ENCODE measurements at places on chromosomes 2 and 18.
A peak's percentile ranks its signal among the peaks of the same experiment; 100 is the strongest.

GRCh38 chr18:61797696-61798590 lies 94.9 kb downstream of the RNF152 start:
- no peak for DNase-seq

DNA sequence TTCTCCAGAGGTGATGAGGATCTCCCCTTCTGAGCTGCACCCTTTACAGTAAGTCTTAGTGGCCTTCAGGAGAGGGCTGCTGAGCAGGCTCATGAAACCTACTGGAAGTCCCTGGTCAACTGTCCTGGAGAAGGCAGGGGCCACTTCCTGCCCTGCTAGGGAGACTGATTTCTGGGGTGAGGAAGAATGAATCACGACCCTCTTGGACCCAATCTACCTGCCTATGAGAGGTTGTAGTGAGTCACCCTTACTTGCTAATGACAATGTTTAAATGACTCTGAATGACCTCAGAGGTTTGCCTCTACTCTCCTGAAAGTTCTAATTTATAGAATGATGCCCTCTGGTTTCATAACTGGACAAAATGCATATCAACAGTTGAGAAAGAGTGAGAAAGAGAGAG lies 79.4 kb upstream of the FAM136A start:
- DNase-seq, result no peak

GRCh38 chr2:219638217-219638947 lies 11.0 kb downstream of the SLC4A3 start:
- DNase-seq, result no peak

DNA sequence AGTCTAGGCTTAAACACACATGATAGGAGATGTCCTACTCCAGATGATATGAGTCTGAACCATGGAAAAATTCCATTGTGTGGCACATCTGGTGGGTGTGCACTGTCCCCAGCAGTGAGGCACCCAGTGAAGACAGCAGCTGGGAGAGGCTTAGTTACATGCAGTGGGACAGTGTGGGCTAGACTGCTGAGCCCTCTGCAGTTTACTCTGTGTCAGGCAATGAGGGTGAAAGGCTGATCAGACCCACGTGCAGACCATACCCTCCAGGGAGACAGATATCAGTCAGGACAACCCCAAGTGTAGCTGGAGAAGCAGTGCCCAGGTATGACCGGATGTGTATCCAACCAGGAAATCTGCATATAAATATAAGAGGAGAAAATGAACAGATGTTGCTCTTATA lies 13.4 kb downstream of the IL37 start:
- no peak for DNase-seq

GRCh38 chr18:10713409-10713808 lies 187.6 kb downstream of the NAPG start:
- no peak for DNase-seq

DNA sequence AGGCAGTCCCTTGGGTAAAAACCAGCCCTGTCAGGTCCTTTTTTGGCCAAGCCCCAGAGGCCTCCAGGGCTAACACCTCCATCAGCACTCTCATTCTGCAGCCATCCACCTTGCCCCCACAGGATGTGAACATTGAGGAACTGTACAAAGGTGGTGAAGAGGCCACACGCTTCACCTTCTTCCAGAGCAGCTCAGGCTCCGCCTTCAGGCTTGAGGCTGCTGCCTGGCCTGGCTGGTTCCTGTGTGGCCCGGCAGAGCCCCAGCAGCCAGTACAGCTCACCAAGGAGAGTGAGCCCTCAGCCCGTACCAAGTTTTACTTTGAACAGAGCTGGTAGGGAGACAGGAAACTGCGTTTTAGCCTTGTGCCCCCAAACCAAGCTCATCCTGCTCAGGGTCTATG lies 7.3 kb downstream of the IL1F10 start:
- DNase-seq, result peak; percentile 14

- no peak for DNase-seq
These were observed 39.3 kb downstream of the IL1RL2 start for GRCh38 chr2:102226171-102226570.

- no peak for DNase-seq
These were observed 14.9 kb downstream of the TYW5 start for GRCh38 chr2:199940373-199940772.

- peak; percentile 25 for DNase-seq
These were observed 864 bp downstream of the KLHL29 start for GRCh38 chr2:23385748-23386338.

GRCh38 chr2:241617431-241618154 lies 19.4 kb downstream of the THAP4 start:
- DNase-seq, result peak; percentile 51

DNA sequence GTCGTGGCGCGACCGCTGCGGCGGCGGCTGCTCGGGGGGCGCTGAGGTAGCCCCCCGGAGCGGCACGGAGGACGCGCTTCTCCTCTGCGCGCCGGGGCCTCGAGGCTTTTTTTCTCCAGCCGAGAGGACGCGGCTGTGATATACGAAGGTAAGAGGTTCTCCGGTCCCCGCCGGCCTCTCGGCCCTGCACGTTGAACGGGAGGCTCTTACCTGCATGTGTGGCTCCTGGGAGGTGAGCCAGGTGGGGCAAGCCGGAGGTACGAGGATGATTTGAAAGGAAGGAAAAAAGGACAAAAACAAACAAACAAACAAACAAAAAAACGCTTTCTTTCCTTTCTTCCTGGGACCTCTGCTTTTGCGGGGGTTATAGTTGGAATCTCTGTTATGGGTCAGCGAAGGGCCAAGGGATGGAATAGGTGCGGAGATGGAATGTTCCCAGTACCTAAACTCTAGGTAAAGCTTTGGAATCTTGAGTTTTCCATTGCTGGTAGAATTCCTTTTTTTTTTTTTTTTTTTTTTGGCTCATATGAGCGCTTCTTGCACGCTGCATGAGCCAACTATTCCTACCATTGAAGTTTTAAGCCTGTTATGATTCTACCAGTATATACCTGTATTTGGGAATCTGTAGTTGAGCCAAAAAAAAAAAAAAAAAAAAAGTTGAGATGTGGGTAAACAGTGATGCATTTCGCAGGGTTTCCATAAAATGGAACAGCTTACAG lies 674 bp downstream of the PTPN4 start:
- DNase-seq, result no peak

GRCh38 chr2:9805435-9806297 lies 37.6 kb upstream of the TAF1B start:
- DNase-seq, result no peak

GRCh38 chr18:76468345-76469304 lies 26.4 kb downstream of the ZNF516 start:
- no peak for DNase-seq

DNA sequence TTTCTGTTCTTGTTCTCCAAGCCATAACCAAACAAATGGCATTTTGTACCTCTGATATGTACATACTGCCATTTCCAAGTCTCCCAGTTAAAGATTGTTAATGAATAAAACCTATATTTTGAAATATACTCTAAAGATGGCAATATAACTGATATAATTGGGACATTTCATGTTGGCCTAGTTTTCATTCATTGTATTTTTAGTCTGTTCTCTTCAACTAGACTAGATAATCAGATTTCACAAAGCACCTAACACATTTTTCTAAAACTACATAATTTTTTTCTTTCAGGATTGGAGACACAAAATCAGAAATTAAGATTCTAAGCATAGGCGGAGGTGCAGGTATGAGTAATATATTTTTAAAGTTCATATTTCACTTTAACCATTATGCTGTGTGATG lies 5.6 kb downstream of the HNMT start:
- DNase-seq, result no peak

- no peak for DNase-seq
These were observed 141.4 kb downstream of the SPP2 start for GRCh38 chr2:234191819-234192407.

DNA sequence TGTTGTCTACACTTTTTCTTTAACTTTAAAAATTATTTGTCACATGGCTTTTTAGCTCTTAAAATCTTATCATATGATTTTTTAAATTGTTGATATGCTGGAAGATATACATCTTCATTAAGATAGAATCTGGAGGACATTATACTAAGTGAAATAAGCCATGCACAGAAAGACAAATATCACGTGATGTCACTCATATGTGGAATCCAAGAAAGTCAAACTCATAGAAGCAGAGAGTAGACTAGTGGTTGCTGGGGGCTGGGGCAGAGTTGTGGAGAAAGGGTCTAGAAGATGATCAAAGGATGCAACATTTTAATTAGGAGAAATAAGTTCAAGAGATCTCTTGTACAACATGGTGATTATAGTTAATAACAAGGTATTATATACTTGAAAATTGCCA lies 280.9 kb downstream of the GULP1 start:
- no peak for DNase-seq

- DNase-seq, result no peak
These were observed 83.1 kb downstream of the EDAR start for GRCh38 chr2:108905906-108906305.

GRCh38 chr2:30776831-30777635 lies 30.2 kb downstream of the CAPN13 start:
- DNase-seq, result no peak

GRCh38 chr2:55408918-55409868 lies 10.5 kb downstream of the CCDC88A start:
- DNase-seq, result no peak

DNA sequence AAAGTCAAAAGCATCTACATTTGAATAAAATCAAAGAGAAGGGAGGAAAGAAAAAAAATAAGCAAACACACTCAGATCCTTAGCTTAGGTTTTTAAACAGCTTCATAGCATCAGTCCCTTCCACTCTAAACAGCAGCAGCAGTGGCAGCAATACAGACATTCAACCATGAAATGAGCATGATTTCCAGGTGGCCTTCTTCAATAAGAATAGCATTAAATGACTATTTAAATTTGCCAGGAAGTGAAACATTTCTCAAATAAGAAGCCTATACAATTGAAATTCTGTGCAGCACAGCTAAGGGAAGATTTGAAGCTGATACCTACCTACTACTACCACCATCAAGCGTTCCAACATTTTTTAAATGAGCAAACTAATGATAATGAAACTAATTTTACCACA lies 138.1 kb upstream of the REG3G start:
- DNase-seq, result no peak

DNA sequence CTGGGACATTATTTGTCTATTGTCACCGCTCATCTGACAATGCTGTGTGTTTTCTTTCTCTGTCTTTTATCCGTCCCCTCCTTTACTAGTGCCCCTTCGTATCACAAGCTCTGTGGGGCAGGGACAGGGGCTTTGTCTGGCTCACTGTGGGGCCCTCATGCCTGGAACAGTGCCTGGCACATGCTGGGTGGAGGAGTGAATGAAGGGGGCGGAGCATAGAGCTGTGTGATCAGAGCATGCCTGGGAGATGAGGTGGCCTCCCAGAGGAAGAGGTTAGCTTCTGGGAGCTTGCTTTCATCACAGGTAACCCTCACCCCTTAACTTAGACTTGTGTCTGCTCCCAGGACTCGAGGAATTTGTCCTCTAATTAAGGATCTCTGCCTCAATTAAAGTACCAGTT lies 16.4 kb downstream of the MTCL1 start:
- DNase-seq, result no peak

DNA sequence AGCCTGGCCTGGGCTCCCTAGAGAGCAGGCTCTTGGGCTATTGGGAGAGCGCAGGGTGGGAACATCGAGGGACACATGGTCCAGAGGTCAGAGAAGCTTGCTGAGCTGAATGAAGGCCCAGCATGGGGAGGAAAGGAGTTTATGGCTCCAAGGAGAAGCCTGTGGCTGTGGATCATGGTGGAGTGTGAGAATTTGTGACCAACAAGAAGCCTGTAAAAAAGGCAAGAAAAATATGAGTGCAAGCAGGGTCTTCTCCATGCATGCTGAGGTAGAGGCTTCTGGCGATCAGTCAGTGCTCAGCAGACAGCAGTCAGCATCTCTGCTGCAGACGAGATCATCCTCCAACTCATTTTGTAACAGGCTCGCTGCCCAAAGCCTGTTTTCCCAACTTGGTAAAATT lies 1.3 kb upstream of the SCYGR3 start:
- DNase-seq, result no peak

DNA sequence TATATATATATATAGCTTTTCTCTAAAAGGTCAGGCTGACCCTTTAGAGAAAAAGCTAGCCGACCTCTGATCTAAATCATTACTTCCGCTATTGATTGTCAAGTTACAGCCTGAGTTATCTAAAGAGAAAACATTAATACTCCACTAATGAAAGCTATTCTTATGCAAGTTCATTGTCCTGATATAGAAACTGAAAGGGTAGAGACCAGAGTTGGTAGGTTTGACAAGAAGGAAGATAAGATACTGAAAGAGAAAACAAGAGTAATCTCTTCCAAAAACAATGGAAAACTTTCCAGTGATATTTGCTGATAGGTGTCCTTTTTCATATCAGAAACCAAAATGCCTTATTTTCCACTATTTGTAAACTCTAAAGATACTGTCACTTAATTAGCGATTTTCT lies 62.8 kb upstream of the SLC39A10 start:
- no peak for DNase-seq

GRCh38 chr2:221467610-221468009 lies 104.5 kb downstream of the EPHA4 start:
- no peak for DNase-seq

GRCh38 chr2:42602876-42603219 lies 34.4 kb downstream of the MTA3 start:
- no peak for DNase-seq

DNA sequence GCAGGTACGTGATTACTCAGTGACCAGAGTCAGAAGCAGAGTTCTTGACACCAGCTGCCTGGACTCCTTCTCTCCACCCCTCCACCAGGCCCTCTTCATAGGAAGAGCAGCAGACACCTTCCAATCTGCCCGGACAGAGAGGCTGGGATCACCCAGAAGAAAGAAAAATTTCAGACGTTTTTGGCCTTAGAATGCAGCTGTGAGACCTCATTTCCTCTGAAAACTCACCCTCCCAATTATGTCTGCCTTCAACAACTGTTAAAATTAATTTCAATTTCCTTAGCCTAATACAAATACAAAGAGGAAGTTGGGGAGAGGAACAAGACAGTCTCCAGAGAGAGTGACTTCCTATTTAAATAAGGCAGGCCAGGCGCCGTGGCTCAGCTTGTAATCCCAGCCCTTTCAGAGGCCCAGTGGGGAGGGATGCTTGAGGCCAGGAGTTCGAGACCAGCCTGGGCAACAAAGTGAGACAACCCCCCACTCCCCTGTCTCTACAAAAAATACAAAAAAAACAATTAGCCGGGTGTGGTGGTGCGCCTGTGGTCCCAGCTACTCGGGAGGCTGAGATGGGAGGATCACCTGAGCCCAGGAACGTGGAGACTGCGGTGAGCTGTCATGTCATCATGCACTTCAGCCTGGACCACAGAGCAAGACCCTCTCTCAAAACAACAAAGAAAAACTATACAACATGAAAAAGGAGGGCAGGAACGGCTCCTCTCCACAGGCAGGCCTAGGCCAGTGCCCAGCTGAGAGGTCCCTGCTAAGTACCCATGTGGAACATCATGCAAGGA lies 1.6 kb downstream of the SLC66A2 start:
- peak; percentile 19 for DNase-seq

DNA sequence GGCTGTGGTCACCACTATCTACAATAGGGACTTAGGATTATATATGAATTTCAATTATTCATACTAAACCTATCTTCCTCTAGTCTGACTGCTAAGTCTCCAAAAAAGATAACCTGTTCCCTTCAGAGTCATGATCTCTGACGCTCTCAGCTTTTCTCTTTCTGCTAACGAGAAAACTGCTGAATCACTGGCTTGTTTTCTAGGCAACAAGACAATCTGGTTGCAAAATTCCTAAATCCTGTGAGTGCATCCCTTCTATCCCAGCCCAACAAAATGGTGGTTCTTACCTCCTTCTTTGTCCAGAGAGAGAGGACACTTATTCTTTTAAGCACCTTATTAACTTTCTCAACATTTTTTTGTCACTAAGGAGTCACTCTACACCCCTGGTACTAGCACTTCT lies 312.3 kb upstream of the PKDCC start:
- no peak for DNase-seq
